Stimulated activated effector memory CD8-positive, alpha-beta T cell treated with anti-CD3 and anti-CD28 coated beads, Interleukin-12 subunit alpha, Interleukin-12 subunit beta, amount 100 ng/mL, for 72 hours (primary cell): ENCODE measurements at places on chromosomes 16 and 17.

DNA sequence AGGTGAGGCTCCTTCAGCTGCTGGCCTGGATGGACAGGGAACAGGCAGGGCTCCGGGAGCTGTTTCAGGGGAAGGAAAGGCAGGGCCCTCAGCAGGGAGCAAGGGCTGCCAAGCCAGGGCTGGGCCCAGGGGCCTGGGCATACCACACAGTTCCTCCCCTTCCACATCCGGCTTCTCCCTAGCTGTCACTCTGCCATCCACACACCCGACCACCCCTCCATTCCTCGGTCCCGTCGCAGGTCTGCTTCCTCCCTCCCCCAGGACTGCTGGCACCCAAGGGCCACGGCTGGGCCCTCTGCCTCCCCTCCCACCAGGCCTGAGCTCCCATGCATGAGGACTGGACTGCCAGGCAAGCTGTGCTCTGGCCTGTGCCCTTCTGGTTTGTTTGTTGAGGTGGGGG is 24.0 kb downstream of the CDIP1 start:
- DNase-seq: no peak

- no peak for DNase-seq
Observed at GRCh38 chr17:19448341-19449268, 37.6 kb downstream of the RNF112 start.

DNA sequence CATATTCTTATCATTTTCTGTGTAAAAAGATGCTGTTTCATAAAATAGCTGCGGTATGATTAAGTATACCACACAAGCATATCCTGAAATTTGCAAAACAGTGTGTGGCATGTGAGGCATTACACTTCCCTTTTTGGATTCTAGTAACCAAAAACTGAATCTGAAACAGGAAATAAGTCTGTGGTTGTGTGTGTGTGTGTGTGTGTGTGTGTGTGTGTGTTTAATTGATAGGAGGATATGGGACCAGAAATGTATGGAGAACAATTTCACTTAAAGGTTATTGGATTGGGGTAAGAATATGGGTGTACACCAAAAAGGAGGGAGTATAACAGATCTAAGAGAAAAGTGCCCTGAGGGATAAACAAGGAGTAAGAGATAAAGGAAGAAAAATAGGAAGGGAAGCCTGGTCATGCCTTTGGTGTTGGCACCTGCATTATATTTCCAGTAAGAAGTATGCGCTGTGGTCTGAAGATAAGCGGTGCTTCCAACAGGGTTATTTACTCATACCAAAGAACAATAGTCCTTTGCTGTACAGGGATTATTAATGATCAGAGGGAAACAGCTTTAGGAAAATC is 4.0 kb downstream of the LYRM1 start:
- no peak for DNase-seq

DNA sequence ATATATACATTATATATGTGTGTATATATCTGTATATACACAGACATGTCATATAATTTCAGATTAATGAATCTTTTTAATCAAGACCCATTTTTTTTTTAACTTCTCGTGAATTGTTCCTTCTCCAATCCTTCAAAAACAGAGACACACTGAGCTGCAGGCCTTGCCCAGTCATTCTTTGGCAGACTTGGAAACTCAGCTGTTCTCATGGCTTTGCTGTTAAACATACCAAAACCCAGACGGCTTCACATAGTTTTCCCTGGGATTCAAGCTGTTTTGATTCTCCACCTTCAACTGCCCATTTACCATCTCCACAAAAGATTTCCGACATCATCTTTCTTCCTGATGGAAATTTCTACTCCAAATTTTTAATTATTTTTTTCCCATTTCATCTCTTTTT is 148.7 kb downstream of the KCNJ2 start:
- DNase-seq: no peak
